ENCODE measurements at places on chromosomes 16 and 17.
A peak's percentile ranks its signal among the peaks of the same experiment; 100 is the strongest.

DNA sequence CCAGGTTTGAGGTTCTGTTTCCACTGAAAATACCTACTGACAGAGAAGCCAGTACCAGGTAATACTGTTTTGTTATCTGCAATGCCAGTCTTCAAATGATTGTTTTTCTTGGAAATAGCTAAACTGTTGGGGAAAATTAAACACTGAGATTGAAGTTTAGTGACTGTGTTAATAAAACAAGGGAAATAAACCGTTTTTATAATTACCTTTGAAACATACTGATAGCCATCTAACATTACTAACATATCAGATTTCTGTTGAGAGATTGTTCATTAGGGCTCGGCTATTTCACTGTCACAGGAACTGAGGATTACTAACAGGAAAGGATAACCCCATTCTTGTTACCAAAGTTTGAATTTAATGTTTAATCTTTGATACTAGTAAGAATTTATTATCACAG lies 42.1 kb downstream of the CYB5B start:
- no peak for DNase-seq

DNA sequence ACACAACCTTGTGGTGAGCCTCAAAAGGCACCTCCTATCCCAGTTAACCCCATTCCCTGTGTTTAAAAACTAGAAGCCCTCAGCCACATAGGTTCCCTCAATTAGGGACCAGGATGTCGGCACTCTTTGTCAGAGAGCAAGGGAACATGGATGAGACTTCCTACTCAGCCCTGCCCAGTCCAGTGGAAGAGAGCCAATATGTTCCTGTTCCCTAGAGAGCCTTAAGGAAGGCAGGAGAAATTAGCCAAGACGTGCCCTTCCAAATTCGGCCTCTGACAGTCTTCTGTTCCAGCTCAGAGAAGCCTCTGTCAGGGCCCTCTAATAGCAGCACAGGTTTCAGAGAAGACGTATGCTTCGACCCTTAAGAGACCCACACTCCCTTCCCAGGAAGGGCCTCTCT lies 14.6 kb upstream of the DHRS13 start:
- DNase-seq: no peak

- DNase-seq: peak; percentile 71
Measured at GRCh38 chr17:68759343-68760140, 158.4 kb upstream of the FAM20A start.

- DNase-seq: no peak
Measured at GRCh38 chr16:50046853-50047252, 18.9 kb upstream of the HEATR3 start.

- no peak for DNase-seq
Measured at GRCh38 chr17:57410169-57410568, 153.8 kb downstream of the MSI2 start.

GRCh38 chr17:4566785-4567184 lies 6.4 kb upstream of the GGT6 start:
- DNase-seq: no peak

DNA sequence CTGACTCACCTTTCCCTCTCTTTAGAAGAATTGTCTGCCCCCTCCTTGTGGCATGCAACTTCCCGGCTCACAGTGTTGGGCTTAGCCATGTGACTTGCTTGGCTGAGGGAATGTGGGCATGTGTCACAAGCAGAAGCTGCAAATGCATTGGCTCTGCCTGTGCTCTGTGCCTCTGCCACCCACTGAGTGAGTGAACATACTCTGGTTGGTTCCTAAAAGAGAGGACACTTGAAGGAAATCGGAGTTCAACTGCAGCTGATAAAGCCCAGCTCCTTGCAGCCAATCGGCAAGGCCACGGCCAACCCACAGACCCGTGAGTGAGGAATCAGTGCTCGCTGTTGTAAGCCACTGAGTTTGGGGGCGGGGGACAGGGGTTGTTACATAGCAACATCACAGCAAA lies 10.9 kb upstream of the GINS2 start:
- DNase-seq: no peak

GRCh38 chr17:29293890-29294579 lies at the start of gene NUFIP2:
TSS of gene NUFIP2 (minus strand) at chr17:29294148. CDS start at chr17:29294059, 89 bp downstream.
- DNase-seq: peak; percentile 90

DNA sequence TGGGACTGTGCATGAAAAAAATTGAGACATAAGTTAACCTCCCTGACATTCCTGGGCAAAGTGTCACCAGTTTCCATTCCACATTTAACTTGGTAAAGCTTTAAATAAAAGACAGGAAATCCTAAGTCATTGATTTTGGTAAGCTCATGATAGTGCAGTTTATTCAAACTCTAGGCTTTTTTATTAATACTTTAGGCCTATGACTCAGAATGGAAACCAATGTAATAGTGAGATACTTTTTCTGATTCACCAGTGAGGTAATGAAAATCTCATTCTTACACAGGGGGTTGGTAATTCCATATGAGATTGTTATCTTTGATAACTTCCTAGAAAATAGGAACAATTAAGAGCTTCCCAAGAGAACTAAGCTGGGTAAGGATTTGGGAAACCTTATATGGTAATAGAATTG lies 91.1 kb downstream of the NLK start:
- DNase-seq: peak; percentile 66

DNA sequence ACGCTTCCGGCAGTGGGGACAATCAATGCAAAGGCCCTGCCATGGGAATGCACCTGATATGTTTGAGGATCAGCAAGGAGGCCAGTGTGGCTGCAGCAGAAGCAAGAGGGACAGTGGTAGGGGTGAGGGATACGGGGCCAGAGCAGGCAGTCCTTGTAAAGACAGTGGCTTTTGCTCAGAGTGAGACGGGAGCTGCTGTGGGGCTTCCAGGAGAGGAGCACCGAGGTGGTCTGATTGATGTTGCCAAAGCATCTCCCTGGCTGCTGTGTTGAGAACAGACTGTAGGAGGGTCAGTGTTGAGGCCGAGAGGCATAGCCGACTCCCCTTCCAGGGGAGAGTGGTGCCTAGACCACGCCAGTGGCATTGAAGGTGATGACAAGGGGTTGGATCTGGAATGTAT lies 11.4 kb upstream of the SPNS2 start:
- DNase-seq: no peak

DNA sequence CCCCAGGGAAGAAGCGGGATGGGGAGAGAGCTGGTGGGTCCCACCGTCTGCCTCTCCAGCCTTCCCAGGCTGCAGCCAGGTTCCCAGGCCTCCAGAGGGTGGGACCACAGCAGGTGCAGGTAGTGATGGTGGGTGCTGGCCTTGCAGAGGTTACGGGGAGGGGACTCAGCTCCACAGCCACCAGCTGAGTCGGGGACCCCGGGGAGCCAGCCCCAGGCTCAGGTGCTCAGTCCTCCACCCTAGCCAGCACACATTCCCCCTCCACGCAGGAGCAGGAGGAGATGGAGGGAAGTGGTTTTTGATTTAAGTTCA lies 5.0 kb downstream of the TP53I13 start:
- DNase-seq: no peak

GRCh38 chr16:17470908-17471718 lies at the start of gene XYLT1:
TSS of gene XYLT1 (minus strand) at chr16:17470960. CDS start at chr16:17470796, 164 bp downstream.
- DNase-seq: no peak

GRCh38 chr17:58531661-58532554 lies 17.5 kb upstream of the MTMR4 start:
- DNase-seq: no peak

GRCh38 chr17:80833952-80834892 lies 157.4 kb upstream of the CHMP6 start:
- no peak for DNase-seq

DNA sequence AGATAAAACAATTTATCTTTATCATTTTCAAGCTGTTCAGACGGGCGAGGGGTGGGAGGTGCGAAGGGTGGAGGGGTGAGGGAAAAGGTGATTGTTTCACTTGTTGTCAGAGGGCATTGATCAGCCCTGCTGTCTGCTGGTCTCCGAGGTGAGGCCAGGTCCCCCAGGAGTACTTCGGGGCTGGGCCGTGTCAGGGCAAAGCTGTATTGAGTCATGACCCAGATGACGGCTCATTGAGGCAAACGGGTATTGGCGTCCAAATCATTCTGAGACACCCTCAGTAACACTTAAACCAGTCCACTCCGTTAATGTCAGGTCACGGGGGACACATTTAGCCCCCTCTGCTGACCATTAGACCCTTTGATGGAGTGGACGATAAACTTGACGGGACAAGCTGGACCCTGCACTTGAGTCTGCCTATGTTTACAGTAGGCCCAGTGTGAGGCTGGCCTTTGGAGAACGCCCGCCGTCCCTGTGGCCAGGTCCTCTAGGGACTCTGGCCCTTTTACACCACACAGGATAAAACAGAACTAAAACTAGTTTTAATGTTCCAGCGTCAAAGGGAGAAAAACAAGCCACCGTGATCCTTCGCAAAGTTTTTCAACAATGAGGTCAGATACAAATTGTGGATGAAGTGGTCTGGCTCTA lies 502.2 kb upstream of the ZFHX3 start:
- no peak for DNase-seq

GRCh38 chr16:58019866-58020538 lies 5.6 kb upstream of the MMP15 start:
- no peak for DNase-seq

- DNase-seq: no peak
Measured at GRCh38 chr17:42681976-42682721, at the start of gene CNTNAP1. TSS of gene CNTNAP1 (plus strand) at chr17:42682531. CDS start at chr17:42682830, 299 bp downstream.

DNA sequence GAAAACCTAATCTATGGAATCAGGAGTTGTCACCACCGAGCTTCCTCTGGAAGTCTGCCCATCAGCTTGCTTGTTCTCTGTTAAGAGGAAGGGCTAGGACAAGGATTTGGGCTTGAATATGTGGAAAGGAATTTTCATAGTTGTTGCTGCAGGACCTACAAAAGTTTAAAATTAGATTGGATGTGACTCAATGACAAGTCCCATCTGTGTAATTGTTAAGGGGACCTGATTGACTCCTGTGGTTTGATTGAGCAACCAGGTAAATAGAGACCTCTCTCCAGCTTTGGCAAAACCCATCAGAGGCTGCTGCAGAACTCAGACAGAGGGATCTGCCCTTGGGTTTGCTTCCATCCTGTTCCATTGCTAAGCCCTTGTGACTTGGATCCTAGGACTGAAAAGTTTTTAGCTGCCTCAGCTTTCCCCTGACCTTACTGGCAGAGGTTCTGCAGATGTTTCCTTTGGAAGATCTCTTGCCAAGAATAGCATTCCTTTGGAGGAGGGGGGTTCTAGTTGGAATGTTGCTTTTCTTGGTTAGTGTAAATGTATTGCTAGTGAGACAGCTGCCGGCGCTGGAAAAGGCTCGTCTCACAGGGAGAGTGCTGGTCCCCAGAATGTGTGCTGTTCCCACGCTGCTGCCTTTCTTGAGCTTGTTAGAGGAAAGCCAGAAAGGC lies 50.0 kb downstream of the SF3B3 start:
- DNase-seq: peak; percentile 96

- no peak for DNase-seq
Measured at GRCh38 chr16:82630688-82631087, 3.9 kb downstream of the CDH13 start.

- DNase-seq: no peak
Measured at GRCh38 chr16:27321013-27321915, 7.5 kb downstream of the IL4R start.

DNA sequence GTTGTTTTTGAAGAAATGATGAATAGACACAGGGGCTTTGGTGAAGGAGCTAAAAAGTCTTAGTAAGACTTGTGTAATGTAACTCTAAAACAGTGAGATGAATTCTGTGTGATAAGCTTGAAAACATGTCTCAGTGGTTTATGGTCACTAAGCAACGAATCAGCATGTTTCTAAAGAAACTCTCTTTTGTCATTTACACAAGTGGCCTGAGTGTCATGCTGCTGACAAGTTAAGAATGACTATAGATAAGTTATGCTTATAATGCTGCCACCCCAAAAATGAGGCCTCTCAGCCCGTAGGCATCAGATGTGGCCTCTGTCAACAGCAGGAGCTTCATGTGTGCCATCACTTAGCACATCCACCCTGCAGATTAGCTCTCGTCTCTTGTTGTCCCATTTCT lies 8.7 kb downstream of the COX10 start:
- DNase-seq: no peak

Measured in pulmonary artery endothelial cell (primary cell).